ENCODE measurements at places on chromosomes 3 and 15.
A peak's percentile ranks its signal among the peaks of the same experiment; 100 is the strongest.

DNA sequence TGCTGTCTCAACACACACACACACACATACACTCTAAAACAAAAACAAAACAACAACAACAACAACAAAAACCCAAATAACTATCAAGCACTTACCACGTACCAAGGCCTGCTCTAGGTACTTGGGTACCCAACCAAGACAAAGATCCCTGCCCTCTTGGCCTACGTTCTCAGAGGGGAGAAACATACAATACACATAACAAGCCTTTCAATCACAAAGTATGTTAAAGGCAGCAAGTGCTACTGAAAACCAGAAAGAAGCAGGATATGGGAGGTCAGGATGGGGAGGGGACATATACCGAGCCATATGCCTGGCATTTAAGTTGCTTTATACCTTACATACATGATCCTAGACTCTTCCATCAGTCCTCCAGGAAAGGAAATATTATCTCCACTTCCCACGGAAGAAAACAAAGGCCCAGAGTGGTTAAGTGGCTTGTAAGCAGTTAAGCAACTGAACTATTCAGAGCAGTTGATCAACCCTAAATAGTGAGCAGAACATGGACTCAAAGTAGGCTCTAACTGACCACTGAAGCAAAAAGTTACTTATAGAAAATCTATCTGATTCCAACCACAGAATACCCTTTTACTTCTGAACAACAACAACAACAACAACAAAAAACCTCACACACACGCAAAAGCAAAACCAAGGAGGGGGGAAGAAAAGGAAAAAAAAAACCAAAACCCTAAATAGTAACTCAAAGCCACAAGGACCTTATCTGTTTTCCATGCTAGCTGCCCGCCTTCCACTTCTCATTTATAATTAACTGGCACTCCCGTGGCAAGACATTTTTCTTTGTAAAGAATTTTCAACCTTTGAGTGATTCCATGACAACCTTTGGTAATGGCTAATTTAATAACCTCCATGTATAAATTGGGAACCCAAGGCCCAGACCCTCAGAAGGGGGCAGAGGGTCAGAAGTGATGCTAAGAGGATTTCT lies 21.0 kb downstream of the PRICKLE2 start:
- no peaks in the 10 kb centered on the region for H3K27me3 ChIP-seq
- no peak for DNase-seq
- no peak overlapping the region for H3K4me3 ChIP-seq
- H3K27ac ChIP-seq: peak overlapping the region; percentile 27
- H3K36me3 ChIP-seq: no peaks in the 10 kb centered on the region
- H3K4me1 ChIP-seq: peaks cover 3% of the 10 kb centered on the region

DNA sequence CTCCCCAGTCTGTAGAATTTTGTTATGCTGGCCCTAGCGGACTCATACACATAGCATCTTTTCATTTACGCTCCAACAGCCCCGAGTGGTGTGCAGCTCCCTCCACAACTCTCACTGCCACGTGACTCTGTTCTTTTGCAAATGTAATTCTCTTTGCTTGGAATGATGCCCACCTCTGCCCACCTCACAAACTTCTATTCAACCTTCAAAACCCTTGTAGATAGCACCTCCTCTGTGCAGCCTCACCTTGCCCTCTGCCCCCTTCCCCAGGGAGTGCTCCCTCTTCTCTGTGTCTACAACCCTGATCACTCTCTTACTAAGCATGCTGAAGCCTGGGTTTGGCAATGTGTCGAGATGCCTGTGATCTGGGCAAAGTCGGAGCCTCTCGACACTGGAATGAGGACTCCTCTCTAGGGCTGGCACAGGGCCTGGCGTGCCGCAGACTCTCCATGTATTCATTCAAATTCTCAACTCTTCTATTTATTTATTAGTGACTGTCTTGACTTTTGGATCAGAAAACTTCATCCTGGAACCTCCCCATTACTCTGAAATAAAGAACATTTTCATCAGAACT lies 73.5 kb downstream of the MGLL start:
- no peak for DNase-seq
- H3K4me3 ChIP-seq: no peak overlapping the region
- peaks cover 13% of the 10 kb centered on the region for H3K4me1 ChIP-seq
- peaks cover 6% of the 10 kb centered on the region for H3K27me3 ChIP-seq

DNA sequence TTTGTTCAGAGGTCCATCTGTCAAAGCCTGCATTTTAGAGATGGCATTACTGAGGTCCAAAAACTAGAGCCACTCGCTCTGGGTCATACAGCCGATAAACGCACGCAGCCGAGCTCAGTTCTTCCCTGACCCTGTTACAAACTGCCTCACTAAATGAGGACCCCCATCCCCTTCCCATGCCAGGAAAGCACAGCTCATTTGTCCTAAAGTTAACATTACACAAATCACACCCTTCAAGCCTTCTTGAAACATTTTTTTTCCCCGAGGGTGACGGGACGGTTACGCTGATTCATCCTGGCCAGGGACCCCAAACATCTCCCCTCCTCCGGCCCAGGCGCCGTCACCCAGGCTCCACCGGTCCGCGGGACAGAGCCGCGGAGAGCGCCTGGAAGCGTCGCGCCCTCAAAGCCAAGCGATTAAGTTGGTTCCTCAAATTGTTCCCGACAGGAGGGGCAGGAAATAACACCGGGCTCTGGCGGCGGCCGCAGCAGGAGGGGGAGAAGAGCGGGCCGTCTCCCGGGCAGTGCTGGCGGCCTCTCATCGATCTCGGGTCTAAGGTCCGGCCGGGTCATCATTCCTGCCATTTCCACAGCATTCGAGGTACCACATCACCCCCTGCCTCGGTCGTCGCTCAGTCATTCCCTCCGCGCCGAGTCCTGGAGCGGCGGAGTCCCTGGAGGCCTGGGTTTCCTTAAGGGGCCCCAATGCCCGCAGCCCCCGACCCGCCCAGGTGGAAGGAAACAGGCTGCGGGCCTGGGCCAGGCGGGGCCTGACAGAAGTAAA lies 619 bp upstream of the CMTM8 start:
- peak overlapping the region; percentile 91 for H3K27ac ChIP-seq
- peak overlapping the region; percentile 86 for H3K4me3 ChIP-seq
- H3K36me3 ChIP-seq: peaks cover 24% of the 10 kb centered on the region
- H3K27me3 ChIP-seq: peaks cover 9% of the 10 kb centered on the region
- H3K4me1 ChIP-seq: peaks cover 53% of the 10 kb centered on the region

GRCh38 chr3:25849641-25850385 lies 59.9 kb downstream of the OXSM start:
- no peaks in the 10 kb centered on the region for H3K4me1 ChIP-seq
- H3K27ac ChIP-seq: no peak overlapping the region
- no peak for DNase-seq

DNA sequence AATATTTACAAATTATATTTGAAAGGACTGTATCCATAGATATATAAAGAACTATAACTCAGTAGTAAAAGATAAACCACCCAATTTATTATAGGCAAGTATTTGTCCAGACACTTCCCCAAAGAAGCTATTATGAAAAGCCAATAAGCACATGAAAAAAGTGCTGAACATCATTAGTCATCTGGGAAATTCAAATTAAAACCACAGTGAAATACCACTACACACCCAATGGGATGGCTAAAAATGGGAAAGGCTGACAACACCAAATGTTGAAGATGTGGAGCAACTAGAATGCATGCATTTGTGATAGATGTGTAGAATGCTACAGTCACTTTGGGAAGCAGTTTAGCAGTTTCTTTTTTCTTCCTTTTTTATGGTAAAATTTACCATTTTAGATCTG lies 147.0 kb downstream of the PDE8A start:
- peaks cover 2% of the 10 kb centered on the region for H3K27me3 ChIP-seq
- H3K36me3 ChIP-seq: peaks cover 63% of the 10 kb centered on the region
- H3K27ac ChIP-seq: no peak overlapping the region
- peaks cover 17% of the 10 kb centered on the region for H3K4me1 ChIP-seq
- no peak overlapping the region for H3K4me3 ChIP-seq

DNA sequence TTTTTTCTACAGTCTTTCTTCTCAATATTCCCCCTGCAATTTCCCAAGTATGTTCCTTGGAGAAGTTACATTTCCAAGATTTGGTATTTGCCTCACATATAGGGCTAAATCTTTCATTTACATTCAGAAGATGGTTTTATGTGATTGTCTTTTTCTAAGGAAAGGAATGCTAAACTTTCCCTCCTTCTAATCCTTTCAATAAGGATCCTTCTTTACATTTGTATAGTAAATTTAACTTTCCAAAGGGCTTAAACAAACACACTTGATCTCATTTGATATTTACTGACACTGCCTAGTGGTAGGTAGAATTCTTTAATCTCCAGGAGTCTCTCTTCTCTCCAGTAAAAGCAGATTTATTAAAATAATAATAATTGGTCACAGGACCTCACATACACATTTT lies 185.3 kb downstream of the LSAMP start:
- DNase-seq: no peak
- no peak overlapping the region for H3K4me3 ChIP-seq
- no peaks in the 10 kb centered on the region for H3K36me3 ChIP-seq
- H3K27me3 ChIP-seq: no peaks in the 10 kb centered on the region
- no peaks in the 10 kb centered on the region for H3K4me1 ChIP-seq
- H3K27ac ChIP-seq: no peak overlapping the region

GRCh38 chr15:41883484-41883825 lies 10.4 kb downstream of the SPTBN5 start:
- peaks cover 36% of the 10 kb centered on the region for H3K27me3 ChIP-seq
- H3K4me1 ChIP-seq: peaks cover 9% of the 10 kb centered on the region
- DNase-seq: no peak
- no peak overlapping the region for H3K27ac ChIP-seq

GRCh38 chr3:56980798-56981390 lies 79.6 kb upstream of the SPATA12 start:
- H3K4me1 ChIP-seq: peaks cover 9% of the 10 kb centered on the region
- no peak overlapping the region for H3K4me3 ChIP-seq
- H3K27ac ChIP-seq: no peak overlapping the region
- H3K27me3 ChIP-seq: peaks cover 3% of the 10 kb centered on the region
- H3K36me3 ChIP-seq: no peaks in the 10 kb centered on the region
- no peak for DNase-seq

- H3K27ac ChIP-seq: no peak overlapping the region
- no peak overlapping the region for H3K4me3 ChIP-seq
- peaks cover 13% of the 10 kb centered on the region for H3K4me1 ChIP-seq
- no peak for DNase-seq
- H3K36me3 ChIP-seq: no peaks in the 10 kb centered on the region
Measured at GRCh38 chr15:25410649-25411048, 28.2 kb downstream of the UBE3A start.

DNA sequence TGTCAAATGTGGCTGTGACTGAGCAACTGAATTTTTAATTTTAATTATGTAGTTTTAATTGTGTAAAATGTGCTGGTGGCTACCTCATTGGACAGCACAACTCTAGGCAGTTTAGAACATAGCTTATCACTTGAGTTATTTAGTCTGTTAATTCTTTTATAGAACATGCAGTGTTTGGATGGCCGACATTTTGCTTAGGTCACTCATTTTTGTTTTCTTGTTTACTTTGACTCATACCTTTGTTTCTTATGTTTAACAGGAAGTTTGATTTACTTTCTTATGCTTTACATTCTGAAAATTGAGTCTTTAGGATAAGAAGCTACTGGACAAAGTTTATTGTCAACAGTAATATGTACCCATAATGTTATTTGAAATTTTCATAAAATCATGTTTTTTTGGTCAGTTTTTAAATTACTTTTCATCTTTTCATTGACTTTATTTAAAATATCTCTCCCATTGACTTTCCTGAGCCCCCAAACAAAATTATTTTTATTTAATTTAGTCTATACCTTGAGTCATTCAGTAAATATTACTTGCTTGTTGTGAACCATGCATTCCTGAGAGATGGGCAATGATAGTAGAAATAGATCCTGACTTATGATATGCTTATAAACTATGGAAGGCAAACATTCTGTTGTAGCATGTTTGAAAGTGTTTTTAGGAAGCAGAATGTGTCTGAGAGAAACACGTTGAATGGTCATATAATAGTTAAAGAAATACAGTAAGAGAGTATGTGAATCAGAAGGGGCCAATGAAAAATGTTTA lies 60.6 kb downstream of the TCF12 start:
- no peak overlapping the region for H3K4me3 ChIP-seq
- H3K4me1 ChIP-seq: peaks cover 45% of the 10 kb centered on the region
- DNase-seq: no peak

- no peak overlapping the region for H3K4me3 ChIP-seq
- H3K27ac ChIP-seq: no peak overlapping the region
- no peaks in the 10 kb centered on the region for H3K27me3 ChIP-seq
- no peaks in the 10 kb centered on the region for H3K4me1 ChIP-seq
- DNase-seq: no peak
Measured at GRCh38 chr3:52561028-52561747, 24.8 kb downstream of the UQCC5 start.

- no peak for DNase-seq
- H3K27ac ChIP-seq: no peak overlapping the region
- no peaks in the 10 kb centered on the region for H3K36me3 ChIP-seq
- H3K27me3 ChIP-seq: no peaks in the 10 kb centered on the region
Measured at GRCh38 chr3:27080258-27080525, 289.0 kb downstream of the NEK10 start.

DNA sequence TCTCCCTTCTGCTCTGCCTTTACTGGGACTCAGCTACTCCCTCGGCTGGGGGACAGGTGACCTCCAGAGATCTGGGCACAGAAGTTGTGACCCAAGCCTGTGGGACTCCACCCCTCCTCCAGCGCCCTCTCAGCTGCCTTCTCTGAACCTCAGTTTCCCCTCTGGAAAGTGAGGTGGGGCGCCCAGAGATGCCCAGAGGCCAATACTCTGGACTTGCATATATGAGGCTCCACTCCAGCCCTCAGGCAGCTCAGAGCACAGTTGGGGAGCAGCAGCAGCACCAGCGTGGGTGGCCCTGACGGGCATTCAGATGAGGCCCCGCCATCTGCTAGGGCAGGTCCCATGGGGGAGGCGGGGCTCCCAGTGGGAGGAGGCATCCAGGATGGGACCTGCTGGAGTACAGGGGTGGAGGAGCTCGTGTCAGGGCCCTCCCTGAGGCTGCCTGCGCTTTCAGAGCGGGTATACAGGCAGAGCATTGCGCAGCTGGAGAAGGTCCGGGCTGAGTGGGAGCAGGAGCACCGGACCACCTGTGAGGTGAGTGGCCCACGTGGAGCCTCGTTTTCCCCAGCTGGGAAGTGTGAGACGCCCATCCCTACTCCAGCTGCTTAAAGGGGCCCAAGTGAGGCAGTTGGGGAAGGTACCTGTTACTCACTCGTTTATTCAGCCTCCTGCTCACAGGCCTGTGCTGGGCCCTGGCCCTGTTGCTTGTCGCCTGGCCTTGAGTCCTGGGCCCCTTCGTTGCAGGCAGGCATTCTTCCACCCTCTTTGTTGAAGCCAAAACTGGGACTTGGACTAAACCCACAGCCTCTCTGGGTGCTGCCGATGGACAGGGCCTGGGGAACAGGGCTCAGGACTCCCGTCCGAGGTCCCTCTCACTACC lies 35.4 kb downstream of the PSTPIP1 start:
- H3K27ac ChIP-seq: no peak overlapping the region
- peaks cover 2% of the 10 kb centered on the region for H3K4me1 ChIP-seq
- H3K27me3 ChIP-seq: peaks cover 17% of the 10 kb centered on the region

- no peak for DNase-seq
- no peak overlapping the region for H3K4me3 ChIP-seq
- no peaks in the 10 kb centered on the region for H3K27me3 ChIP-seq
- no peaks in the 10 kb centered on the region for H3K4me1 ChIP-seq
- no peaks in the 10 kb centered on the region for H3K36me3 ChIP-seq
- H3K27ac ChIP-seq: no peak overlapping the region
Measured at GRCh38 chr3:78907367-78907766, 860.4 kb downstream of the ROBO1 start.

- no peak for DNase-seq
- H3K27me3 ChIP-seq: no peaks in the 10 kb centered on the region
- H3K4me3 ChIP-seq: no peak overlapping the region
- no peaks in the 10 kb centered on the region for H3K36me3 ChIP-seq
- H3K27ac ChIP-seq: no peak overlapping the region
Measured at GRCh38 chr3:48879307-48879993, 19.2 kb downstream of the SLC25A20 start.

Data from endothelial cell (in vitro differentiated cells).